ENCODE measurements at places on chromosomes 5 and 9.

DNA sequence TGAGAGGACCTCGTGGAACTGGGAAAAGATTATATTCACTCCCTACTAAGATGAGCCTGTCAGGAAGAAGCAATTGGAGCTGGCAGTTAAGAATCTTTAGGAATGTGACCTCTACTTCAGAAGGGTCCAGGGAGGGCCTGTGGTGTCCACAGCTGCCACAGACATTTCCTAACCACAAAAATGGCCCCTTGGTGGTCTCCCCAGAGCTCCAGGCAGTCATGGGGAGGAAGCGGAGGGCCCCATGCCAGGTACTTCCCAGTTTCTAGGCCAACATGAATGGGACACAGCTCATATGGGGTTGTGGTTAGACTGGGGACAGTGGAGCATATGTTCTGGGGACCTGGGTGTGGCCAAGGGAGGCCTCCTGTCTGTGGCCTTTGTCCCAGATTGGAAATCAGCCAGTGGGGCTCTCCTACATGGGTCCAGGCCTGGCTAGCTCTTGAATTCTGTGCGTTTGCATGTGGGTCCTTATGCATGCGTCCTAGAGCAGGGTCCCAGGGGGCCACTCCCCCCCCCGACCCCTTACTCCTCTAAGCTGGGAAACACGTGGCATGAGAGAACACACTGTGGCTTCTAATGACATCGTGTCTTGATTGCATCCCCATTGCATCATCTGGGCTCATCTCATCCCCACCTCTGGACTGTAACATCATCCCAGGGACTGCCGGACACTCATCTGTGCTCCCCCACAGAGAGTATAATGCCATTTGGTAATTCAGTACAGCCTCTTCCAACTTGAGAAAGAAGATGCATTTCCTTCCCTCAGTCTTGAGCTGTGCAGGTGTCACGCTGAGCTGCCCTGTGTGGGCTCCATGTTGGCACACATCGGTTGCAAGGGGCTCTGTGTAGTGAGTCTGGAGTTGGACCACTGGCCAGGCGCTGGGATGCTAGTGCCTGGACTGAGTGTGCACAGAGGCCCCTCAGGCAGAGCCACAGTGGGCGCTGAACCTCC is 31.3 kb downstream of the IRF1 start:
- DNase-seq = peak; percentile 91

DNA sequence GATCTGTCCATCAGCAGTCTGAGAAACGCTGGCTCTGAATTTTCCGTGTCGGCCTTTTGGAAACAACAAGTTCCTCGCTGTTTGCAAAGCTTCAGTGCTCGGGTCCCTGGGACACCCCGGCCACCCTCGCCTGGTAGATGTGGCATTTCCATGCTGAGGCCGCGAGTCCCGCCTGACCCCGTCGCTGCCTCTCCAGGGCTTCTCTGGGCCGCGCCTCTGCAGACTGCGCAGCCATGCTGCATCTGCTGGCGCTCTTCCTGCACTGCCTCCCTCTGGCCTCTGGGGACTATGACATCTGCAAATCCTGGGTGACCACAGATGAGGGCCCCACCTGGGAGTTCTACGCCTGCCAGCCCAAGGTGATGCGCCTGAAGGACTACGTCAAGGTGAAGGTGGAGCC is 4.7 kb downstream of the NTNG2 start:
- DNase-seq = no peak

DNA sequence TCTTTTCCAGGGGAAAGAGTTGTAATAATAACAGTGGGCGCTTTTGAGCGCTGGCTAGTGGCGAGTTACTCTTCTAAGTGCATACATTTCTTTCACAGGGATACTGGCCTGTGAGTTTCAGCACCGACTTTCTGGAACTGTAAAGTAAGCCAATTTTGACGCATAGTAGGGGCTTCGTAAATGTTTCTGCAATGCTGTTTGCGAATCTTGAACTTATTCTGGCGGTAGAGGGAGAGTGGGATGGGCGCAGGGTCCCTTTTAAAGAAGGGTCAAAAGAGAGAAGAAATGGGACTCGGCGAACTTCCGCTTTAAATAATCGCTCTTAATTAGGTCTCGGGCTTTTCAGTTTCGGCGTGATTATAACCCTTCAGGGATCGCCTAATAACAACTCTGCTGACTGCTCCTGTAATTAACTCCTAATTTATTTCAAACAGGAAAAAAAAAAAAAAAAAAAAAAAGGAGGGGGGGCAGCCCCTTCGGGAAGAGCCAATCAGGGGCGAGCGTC is 351 bp upstream of the MSX2 start:
- no peak for DNase-seq

GRCh38 chr5:140607031-140607430 is 25.9 kb downstream of the CD14 start:
- no peak for DNase-seq

- no peak for DNase-seq
These were observed 338.3 kb downstream of the IRX1 start for GRCh38 chr5:3933966-3934365.

DNA sequence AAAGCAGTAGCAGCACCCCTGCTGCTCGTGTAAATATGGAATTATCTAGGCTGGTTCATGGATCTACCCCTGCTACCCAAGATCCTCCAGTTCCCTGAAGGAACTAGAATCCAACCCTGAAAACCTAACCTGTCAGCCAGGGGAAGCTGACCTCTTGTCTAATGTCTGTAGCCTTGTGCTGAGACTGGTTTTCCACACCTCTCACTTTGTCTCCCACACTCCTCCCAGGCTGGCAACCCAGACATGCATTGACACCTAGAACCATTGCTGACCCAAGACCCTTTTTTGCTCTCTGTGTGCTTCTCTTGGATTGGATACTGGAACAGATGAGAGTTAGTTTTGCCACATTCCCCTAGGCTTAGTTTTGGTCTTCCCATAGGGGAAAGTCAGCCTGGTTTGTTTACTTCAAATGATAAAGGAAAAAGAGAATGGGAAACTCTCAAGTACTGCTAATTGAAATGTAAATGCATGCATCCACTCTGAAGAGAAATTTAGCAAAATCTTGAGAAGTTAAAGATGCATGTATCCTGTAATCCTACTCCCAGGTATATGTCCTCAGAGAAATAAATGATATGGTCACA is 36.6 kb upstream of the NR4A3 start:
- no peak for DNase-seq

DNA sequence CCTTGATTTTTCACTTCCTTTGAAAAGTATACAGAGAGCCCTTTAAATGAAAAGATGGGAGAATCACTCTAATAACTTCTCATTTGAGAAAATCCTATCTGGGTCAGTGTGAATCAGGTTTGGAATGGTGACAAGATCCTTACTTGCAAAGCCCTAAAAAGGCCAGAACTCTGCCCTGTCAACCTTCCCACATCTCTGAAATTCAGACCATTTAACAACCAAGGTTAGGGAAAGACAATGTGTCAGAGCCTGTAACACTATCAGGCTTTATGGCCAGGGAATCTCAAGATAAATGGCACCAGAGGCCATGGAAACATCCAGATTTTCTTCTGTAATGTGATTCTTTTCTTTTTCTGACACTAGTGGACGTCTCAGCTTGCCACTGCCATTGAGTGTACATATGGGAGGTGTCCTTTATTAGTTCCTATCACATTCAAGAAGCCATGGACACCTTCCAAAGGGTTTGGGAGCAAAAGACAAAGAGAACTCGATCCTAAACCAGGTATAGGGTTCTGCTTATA is 165.7 kb upstream of the GPR151 start:
- no peak for DNase-seq

Measured in astrocyte of the cerebellum (primary cell).